ENCODE measurements at places on chromosomes 11 and 22.

DNA sequence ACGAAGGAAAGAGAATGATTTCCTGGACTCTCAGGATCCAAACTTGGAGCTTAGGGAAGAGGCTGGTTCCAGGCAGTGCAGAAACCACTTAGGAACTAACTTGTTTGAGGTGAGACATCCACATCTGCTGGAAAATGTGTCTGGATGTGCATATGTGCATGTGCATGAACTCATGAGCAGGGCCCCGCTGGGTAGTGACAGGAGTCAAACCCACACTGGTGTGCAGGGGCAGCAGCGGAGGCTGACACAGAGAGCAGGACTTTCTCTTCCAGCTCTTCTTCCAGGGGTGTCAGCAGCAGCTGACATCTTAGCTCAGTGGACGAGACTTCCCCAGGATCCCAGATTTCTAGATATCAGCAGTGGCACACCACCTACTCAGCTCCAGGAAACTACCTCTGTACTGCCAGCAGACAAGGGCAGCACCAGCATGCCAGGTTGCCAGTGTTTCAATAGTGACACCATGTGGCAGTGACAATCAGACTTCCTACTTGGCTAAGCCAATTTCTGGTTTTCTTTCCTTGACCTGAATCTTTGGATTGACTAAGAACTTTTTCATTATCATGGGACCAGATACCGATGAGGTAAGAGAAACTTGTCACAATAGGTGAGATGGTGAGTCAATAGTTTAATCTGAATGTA, 227.5 kb upstream of the ZC3H12C start:
- peak; percentile 18 for DNase-seq

DNA sequence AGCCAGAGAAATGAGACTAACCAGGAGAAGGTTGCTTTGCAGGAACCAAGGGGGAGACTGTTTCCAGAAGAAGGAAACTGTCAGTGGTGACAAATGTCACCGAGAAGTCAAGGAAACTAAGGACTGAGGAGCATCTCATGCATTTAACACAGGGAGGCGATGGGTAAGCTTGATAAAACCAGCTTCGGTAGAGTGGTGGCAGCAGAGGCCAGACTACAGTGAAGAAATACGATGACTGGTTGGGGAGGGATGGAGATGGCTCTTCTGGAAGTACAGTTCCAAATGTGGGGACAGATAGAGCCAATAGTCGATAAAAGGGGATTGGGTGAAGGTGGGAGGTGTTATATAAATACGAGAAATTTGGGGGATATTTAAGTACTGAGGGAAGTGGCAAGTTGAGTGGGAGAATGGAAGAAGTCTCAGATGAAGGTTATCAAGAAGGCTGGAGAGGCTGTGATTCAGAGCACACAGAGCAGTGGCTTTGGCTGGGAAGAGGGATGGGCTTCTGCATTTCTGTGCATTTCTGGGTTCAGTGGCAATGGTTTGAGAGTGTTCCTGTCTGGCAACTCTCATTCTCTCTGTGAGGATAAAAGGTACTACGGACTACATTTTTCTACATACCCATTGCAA, 29.2 kb downstream of the SC5D start:
- peak; percentile 70 for DNase-seq

GRCh38 chr11:123308077-123308476, 113.0 kb upstream of the CLMP start:
- no peak for DNase-seq

DNA sequence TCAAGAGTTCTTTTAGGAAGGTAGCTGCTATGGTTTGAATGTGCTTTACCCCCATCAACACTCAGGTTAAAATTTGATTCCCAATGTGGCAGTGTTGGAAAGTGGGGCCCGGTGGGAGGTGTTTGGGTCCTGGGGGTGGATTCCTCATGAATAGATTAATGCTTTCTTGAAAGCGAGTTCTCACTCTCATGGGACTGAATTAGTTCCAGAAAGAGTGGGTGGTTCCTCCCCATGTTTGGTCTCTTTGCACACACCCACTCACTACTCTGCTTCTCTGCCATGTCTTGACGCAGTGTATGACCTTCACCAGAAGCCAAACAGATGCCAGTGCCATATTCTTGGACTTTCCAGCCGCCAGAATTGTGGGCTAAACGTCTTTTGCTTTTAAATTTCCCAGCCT, 394.4 kb downstream of the OPCML start:
- DNase-seq = no peak

DNA sequence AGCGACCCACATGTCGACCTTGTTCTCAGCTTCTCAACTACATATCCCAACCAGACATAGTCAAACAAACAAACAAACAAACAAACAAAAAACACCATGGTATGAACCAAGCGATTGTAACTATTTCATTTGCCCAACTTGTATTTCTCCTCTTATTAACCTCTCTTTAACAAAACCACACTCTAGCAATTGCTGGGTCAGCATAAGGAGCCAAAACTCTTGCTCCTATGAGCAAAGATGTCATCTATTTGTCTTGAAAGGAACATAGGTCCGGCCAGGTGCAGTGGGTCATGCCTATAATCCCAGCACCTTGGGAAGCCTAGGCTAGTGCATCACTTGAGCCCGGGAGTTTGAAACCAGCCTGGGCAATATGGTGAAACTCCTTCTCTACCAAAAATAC, 145.6 kb downstream of the WT1 start:
- no peak for DNase-seq

DNA sequence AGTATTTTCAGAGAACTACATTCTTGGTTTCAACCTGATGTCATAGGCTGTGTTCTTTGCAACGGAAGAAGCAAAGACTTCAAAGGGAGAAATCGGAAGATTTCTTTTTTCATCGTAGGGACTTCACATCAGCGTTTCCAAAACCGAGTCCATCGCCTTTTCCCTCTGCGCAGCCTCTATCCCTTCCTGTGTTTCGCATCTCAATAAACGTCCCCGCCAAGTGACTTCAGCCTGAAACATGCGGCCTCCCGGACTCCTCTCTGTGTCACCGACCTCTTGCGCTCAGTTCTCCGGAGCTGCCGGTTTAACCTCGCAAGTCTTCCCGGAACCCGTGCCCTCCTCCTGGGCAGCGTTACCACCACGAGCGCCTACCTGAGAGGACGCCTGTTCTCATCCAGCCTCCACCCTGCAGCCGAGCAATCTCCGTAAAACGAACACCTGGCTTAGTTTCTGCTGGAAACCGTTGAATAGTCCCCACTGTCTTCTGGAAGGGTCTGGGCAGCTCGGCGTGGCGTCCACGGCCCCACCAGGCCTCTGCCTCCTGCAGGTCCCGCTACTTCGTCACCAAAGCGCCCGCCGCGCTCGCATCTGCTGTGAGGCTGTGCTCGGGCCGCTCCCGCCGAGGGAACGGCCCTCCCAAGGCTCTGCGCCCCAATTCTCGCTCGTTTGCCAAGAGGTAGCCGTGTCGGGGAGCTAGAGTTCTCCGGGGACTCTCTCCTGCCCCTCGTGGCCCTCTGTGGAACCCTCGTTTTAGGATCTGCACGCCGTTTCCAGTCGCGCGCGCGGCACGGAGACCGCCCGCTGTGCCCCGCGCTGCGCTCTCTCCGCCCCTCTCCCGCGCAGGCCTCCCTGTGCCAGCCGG, at the start of gene GLB1L3:
TSS of gene GLB1L3 (plus strand) at position 846 of the 862 bp plus-strand sequence. CDS start 362 bp downstream, outside the sequence.
- DNase-seq = peak; percentile 78

- no peak for DNase-seq
Observed at GRCh38 chr22:25166266-25167040, 33.2 kb upstream of the CRYBB3 start.

GRCh38 chr11:60347084-60347797, 20.2 kb downstream of the MS4A6E start:
- DNase-seq = no peak

- no peak for DNase-seq
Observed at GRCh38 chr11:91115116-91115515, 892.3 kb upstream of the CHORDC1 start.

- DNase-seq = no peak
Observed at GRCh38 chr11:124754309-124754708, 2.3 kb upstream of the VSIG2 start.

- no peak for DNase-seq
Observed at GRCh38 chr11:1727096-1727690, 23.2 kb downstream of the IFITM10 start.

GRCh38 chr11:62546244-62546928, at the start of gene AHNAK:
AHNAK (minus strand) TSS chr11:62546806; CDS start chr11:62536098, 10,708 bp downstream.
- DNase-seq = peak; percentile 86

DNA sequence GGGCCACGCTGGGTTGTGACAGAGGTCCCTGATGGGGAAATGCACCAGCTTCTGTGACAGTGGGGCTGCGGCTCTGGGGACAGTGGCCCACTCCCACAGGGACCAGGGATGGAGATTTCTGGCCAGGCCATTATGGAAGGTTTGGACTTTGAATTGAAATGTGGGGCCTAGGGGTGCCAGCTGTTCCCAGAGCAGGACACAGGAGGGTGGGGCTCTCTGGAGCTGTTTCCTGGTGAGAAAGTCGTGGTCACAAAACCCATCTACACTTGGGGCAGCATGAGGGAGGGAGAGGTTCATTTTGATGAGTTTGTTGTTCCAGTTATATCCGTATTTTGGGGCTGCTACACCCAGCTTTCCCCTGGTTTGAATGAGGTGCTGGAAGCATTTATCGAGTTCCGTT, 52.2 kb downstream of the LRP5 start:
- no peak for DNase-seq

DNA sequence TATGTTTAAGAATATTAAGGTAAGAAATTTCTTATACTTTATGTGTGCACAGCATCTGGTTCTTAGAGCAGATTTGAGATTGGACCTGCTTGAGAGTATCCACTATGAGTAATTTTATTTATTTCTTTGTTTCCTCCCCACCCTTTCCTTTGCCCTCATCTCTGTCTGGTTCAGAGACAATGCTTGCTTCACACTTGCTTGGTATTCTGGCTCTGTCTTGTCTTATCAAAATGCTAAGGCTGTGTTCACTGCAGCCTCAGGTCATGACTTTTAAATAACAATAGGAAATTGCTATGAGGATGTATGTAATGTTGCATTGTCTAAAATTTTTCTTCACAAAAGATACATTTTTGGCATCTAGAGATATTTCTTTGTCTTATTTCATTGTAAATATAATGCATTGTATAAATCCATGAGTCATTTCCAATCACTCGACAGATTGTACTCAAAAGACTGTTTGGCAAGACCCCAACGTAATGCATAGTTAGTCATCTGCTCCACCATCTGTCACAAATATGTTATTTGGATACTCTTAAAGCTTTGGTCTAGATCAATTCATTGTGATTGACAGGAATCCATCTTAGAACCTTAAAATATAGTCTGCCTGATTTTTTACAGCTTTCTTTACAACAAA, 395.7 kb downstream of the AASDHPPT start:
- no peak for DNase-seq

GRCh38 chr11:79312617-79313529, 128.0 kb downstream of the TENM4 start:
- no peak for DNase-seq

DNA sequence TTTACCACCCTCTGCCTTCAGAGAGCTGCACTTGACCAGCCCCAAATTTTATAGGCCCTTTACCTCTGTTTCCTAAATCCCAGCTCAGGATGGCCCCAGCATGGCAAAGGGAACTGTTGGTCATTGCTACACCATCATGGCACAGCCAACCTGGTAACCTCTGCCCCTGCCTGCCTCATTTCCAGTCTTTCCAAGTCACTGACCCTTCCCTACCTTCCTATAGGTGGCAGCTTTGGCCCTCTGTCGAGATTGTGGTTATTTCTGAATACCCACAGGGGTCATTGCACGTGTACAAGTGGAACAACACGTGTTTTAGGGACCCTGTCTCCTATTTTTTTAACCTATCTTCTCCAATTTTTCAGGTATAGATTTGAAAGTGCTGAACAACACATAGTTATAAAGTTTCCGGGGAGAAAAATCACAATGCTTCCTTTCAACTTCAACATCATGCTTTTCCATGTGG, 2.8 kb downstream of the GALNT18 start:
- DNase-seq = no peak

DNA sequence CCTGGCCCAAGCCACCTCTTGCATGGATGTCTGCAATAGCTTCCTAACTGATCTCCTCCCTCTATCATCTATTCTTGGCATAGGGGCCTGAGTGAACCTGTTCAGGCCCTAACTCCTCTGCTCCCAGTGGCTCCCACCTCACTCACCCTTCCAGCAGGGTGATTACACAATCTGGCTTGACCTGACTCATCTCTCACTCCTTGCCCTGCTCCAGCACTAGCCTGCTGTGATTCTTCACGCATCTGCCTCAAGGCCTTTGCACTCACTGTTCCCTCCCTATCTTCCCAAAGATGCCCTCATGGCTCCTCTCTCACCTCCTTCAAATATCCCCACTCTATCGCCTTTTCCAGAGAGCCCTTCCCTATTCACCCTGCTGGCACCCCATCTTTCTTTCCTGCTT, 10.5 kb downstream of the SCN4B start:
- no peak for DNase-seq

- no peak for DNase-seq
Observed at GRCh38 chr11:60985991-60986915, 14.8 kb downstream of the CD6 start.

DNA sequence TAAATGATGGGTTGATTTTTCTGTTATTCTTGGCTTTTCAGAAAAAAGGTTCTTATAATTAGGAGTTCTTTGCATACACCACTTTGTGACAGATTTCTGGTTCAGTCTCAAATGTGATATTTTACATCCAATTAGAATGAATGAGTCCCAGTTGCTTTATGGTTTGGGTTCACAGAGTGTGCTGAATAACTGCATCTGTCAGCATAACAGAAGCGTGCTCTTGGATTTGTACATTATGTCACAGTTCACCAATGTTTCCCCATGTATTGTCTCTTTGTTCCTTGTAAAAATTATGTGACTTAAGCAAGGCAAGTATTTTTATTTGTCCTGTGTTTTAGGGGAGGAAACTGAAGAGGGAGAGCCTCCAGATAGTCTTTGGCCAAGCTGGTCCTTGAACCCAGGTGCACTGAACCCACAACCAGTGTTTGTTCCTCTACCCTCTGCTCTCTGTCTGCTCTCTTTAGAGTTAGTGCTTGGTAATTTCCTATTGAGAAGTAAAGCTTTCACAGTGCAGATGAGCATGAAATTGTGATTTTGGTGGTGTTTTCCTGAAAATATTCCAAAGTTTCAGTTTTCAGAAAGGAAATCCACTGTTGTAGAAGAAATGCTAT, 107.5 kb downstream of the TBC1D22A start:
- DNase-seq = no peak

- DNase-seq = no peak
Observed at GRCh38 chr22:20245577-20246367, 22.3 kb downstream of the RTN4R start.

DNA sequence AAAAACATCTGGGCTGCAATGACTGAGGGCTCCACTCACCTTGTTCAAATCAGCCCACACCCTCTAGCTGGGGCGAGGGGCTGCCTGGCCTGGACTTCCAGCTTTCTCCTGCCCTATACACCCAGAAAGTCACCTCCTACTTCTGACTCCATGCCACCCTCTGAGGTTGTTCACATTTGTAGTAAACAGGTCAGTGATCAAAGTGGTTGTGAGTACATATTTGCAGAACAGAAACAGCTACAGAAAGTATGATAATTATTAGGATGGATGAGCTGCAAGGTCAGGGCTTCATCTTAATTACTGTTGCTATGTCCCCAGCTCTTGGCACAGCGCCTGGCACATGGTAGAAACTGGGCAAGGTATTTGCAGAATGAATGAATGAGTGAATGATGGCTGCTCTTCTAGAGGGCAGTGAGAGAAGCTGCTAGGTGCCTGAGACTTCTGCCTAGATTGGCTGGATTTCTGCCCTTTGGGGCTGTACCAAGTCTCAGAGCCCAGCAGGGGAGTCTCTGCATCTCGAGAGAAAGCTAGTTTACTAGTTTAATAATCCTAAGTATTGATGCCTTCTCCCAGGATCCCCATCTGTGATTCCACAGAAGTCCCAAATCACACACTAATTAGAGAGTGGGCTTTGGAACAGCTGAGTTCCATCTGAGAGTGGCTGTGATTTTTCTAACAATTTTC, 36.0 kb downstream of the SYT13 start:
- peak; percentile 9 for DNase-seq

Data from hematopoietic multipotent progenitor cell treated with erythropoietin and hydrocortisone succinate and interleukin-3 and kit ligand, for 4 days (in vitro differentiated cells).